ENCODE measurements at places on chromosomes 11 and 22. TPM values are rescaled to one million over a fixed set of nuclear protein-coding genes. Genes with fewer than 3 reads are reported as not detected.

- no peaks in the 10 kb centered on the region for H3K36me3 ChIP-seq
- peak; percentile 33 for DNase-seq
- no peak overlapping the region for H3K4me3 ChIP-seq
- H3K27me3 ChIP-seq: no peaks in the 10 kb centered on the region
- H3K27ac ChIP-seq: no peak overlapping the region
Observed at GRCh38 chr11:2256293-2256913, 14.0 kb downstream of the ASCL2 start.

MLC1 gene
- total RNA-seq: 1.6 TPM

OR52E8 gene
- total RNA-seq: not detected

CD3E gene
- total RNA-seq: 3.9 TPM

- peaks cover 88% of the 10 kb centered on the region for H3K4me1 ChIP-seq
- DNase-seq: peak; percentile 71
- no peak overlapping the region for H3K4me3 ChIP-seq
- H3K36me3 ChIP-seq: peaks cover 91% of the 10 kb centered on the region
- no peaks in the 10 kb centered on the region for H3K27me3 ChIP-seq
- H3K27ac ChIP-seq: peak overlapping the region; percentile 37
Observed at GRCh38 chr11:1755692-1756561, 5.5 kb upstream of the IFITM10 start.

GRCh38 chr11:12845163-12845562, 164.0 kb upstream of the RASSF10 start:
- no peaks in the 10 kb centered on the region for H3K27me3 ChIP-seq
- H3K4me1 ChIP-seq: peaks cover 36% of the 10 kb centered on the region
- no peak overlapping the region for H3K27ac ChIP-seq
- no peak overlapping the region for H3K4me3 ChIP-seq

APOA5 gene
- total RNA-seq: not detected

- H3K4me1 ChIP-seq: peaks cover 9% of the 10 kb centered on the region
- H3K4me3 ChIP-seq: peak overlapping the region; percentile 3
- H3K27me3 ChIP-seq: no peaks in the 10 kb centered on the region
- peak overlapping the region; percentile 89 for H3K27ac ChIP-seq
- DNase-seq: peak; percentile 62
- H3K36me3 ChIP-seq: no peaks in the 10 kb centered on the region
Observed at GRCh38 chr11:77411137-77411707, 62.7 kb downstream of the PAK1 start.

DNA sequence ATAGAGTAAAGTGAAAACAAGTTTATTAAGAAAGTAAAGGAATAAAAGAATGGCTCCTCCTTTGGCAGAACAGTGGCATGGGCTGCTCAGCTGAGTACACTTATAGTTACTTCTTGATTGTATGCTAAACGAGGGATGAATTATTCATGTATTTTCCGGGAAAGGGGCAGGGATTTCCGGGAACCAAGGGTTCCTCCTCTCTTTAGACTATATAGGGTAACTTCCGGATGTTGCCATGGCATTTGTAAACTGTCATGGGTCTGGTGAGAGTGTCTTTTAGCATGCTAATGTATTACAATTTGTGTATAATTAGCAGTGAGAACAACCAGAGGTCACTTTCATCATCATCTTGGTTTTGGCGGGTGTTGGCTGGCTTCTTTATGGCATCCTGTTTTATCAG, 23.5 kb upstream of the SPTY2D1 start:
- H3K36me3 ChIP-seq: no peaks in the 10 kb centered on the region
- H3K27ac ChIP-seq: no peak overlapping the region
- no peak overlapping the region for H3K4me3 ChIP-seq
- DNase-seq: no peak
- no peaks in the 10 kb centered on the region for H3K4me1 ChIP-seq
- H3K27me3 ChIP-seq: no peaks in the 10 kb centered on the region

SERPIND1 gene
- not detected for total RNA-seq

DNA sequence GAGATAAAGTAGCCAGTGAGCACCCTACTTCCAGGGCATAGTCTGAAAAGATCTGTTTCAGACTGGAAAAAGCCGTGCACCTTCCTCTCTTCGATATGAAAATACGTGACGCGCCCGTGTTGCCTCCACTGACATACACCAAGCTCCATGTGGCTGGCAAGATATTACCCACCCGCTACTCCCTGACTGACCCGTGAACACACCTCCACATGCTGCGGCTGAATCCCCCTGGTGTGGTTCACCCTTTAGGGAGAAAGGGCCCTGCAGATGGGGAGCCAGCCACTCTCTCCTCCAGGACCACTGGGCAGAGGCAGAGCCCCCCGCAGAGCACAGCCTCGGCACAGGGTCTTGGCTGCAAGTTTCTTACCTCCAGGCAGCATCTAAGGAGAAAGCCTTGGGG, 245.0 kb downstream of the BRD1 start:
- no peak overlapping the region for H3K27ac ChIP-seq
- DNase-seq: peak; percentile 34
- no peaks in the 10 kb centered on the region for H3K36me3 ChIP-seq
- no peaks in the 10 kb centered on the region for H3K4me1 ChIP-seq
- no peaks in the 10 kb centered on the region for H3K27me3 ChIP-seq
- H3K4me3 ChIP-seq: no peak overlapping the region

DNA sequence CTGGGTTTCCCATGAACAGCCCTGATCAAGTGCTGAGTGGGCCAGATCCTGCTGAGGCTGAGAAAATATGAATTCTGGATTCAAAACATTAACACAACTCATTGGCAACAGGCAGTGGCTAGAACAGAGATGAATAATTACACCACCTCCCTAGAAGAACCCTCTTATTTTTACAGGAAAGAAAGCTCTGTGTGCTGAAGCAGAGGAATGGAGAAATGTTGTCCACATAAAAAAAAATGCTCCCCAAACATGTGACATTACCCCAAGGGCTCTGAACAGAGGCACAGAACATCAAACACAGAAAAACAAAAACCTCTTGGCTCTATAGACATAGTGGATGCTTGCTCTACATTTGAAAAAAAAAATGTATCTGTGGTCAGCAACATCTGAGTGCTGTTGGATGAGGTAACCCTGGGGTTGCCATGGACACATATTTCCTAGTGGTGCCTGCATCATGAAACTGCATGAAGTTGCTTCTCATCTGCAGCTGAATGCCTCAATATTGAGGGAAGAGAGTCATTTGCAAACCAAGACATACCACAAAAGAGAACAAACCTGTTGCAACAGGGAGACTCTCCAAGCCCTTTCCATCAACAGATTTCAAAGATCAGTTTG, 98.8 kb downstream of the SNX19 start:
- no peaks in the 10 kb centered on the region for H3K27me3 ChIP-seq
- H3K27ac ChIP-seq: no peak overlapping the region
- H3K36me3 ChIP-seq: no peaks in the 10 kb centered on the region
- DNase-seq: no peak

GRCh38 chr11:7484131-7484530, 1.2 kb upstream of the OLFML1 start:
- H3K4me3 ChIP-seq: no peak overlapping the region
- H3K36me3 ChIP-seq: no peaks in the 10 kb centered on the region
- no peak for DNase-seq
- H3K27ac ChIP-seq: peak overlapping the region; percentile 19
- no peaks in the 10 kb centered on the region for H3K27me3 ChIP-seq
- no peaks in the 10 kb centered on the region for H3K4me1 ChIP-seq

DNA sequence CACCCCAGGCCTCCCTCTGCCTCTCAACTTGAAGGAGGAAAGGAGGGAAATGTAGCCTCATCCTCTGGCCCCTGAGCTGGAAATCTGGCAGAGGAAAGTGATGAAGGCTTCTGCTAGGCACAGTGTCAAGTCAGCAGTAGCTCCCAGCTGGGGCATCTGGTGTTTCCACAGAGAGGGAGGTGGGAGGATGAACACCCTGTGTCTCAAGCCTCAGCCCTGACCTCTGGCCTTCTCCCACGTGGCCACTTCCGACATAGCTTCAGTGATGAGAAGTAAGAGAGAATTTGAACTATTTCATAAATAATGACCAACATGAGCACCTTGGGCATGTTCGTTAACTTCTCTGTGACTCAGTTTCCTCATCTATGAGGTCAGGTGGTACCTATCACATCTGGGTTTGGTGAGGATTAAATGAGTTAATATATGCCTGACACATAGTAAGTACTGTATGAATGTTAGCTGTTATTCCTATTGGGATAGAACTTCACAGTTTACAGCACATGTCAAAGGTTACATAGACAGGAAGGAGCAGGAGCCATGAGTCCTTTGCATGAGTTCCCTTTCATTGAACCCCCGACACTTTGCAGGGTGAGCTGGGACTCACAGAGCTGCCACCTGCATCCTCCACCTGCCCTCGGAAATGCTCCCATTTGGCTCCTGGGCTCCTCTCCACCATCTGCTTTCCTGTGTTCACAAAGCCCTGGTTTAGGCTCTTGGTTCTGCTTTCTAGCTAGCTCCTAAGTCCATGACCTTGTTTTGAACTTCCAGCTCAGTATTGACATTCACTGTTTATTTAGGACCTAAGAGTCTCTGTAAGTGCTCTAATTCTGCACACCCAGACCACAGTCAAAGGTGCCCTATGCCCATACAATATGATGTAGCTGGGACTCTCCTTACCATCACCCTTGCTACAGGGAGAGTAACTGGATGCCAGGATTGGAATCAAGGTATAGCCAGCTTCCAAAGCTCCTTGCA, 61.7 kb downstream of the CSNK2A3 start:
- H3K27ac ChIP-seq: no peak overlapping the region
- H3K27me3 ChIP-seq: no peaks in the 10 kb centered on the region
- DNase-seq: no peak
- no peaks in the 10 kb centered on the region for H3K36me3 ChIP-seq
- H3K4me3 ChIP-seq: no peak overlapping the region

- DNase-seq: peak; percentile 81
- H3K36me3 ChIP-seq: peaks cover 84% of the 10 kb centered on the region
- H3K4me1 ChIP-seq: peaks cover 75% of the 10 kb centered on the region
Observed at GRCh38 chr11:65646288-65646957, 8.5 kb downstream of the SIPA1 start.

GRCh38 chr11:28490773-28491382, 382.7 kb downstream of the METTL15 start:
- no peak for DNase-seq
- no peaks in the 10 kb centered on the region for H3K36me3 ChIP-seq

GRCh38 chr11:14500181-14500651, 605 bp upstream of the COPB1 start:
- H3K27me3 ChIP-seq: no peaks in the 10 kb centered on the region
- DNase-seq: no peak
- H3K4me3 ChIP-seq: peak overlapping the region; percentile 90
- peaks cover 14% of the 10 kb centered on the region for H3K4me1 ChIP-seq
- peak overlapping the region; percentile 97 for H3K27ac ChIP-seq

GRCh38 chr11:86671531-86672006, 847 bp downstream of the ME3 start:
- peaks cover 21% of the 10 kb centered on the region for H3K4me1 ChIP-seq
- no peaks in the 10 kb centered on the region for H3K27me3 ChIP-seq
- DNase-seq: peak; percentile 56

- peaks cover 3% of the 10 kb centered on the region for H3K4me1 ChIP-seq
- no peaks in the 10 kb centered on the region for H3K27me3 ChIP-seq
- no peak overlapping the region for H3K4me3 ChIP-seq
- no peak overlapping the region for H3K27ac ChIP-seq
- DNase-seq: no peak
Observed at GRCh38 chr11:61413496-61413895, 16.3 kb downstream of the CPSF7 start.

GRCh38 chr11:96227244-96227643, 115.8 kb downstream of the MAML2 start:
- no peaks in the 10 kb centered on the region for H3K36me3 ChIP-seq
- H3K27me3 ChIP-seq: no peaks in the 10 kb centered on the region
- peak overlapping the region; percentile 5 for H3K27ac ChIP-seq
- DNase-seq: no peak

DNA sequence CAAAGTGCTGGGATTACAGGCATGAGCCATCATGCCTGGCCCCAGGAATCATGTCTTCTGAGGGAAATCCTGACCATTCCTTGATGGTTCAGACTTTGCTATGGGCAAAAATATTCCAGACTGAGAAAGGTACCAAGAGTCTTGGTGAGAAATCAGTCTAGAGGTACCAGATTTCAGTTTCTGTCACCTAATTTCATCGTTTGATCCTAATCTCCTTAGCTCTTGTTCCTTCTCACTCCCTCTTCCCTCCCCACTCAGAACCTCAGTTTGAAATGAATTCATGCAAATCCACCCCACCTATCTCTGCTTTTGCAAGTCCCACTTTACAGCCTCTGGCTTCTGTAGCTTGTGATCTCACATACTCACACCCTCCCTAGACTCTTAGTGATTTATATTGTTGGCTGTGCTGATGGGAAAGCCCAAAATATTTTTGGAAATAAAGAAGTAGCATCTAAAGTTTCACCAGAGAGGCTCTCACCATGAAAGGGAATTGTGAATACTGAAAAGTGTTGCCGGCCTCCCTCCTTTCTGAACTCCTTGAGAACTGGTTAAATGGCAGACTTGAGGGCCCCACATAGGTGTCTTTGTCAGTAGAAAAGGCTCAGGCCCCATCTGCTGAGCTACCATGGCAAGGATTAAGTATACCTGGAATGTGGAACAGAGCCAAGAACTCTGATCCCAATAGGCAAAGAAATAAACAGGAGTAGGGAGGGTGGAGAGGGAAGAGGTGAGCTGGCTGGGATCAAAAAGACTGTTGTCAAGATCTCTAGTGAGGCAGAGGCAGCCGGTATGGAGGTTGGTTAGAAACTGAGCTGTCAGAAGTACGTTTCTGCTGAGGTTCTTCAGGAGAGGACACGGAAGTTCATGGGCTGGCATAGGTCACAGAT, 190.5 kb upstream of the MTMR2 start:
- peak overlapping the region; percentile 51 for H3K27ac ChIP-seq
- no peaks in the 10 kb centered on the region for H3K4me1 ChIP-seq
- H3K36me3 ChIP-seq: no peaks in the 10 kb centered on the region
- H3K4me3 ChIP-seq: no peak overlapping the region
- DNase-seq: no peak

DNA sequence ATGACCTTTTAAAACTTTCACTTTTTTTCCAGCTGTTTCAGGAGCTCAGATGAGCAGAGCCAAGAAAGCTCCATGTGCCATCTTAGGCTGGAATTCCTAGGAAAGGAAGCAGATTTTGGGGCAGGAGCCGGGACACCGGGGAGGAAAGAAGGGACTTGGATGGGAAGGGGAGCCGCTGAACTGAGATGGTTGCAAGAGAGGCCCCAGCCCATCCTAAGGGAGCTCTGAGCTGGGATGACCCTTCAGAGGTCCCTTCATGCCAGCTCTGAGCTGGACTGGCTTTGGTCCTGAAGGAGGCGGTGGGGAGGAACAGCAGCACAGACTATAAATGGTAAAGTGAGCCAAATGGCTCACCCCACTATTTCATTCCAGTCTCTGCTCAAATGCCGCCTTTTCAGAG, 55.2 kb upstream of the SLC22A12 start:
- no peak for DNase-seq
- H3K4me3 ChIP-seq: no peak overlapping the region
- H3K36me3 ChIP-seq: no peaks in the 10 kb centered on the region
- no peak overlapping the region for H3K27ac ChIP-seq

- no peak for DNase-seq
- no peaks in the 10 kb centered on the region for H3K36me3 ChIP-seq
- H3K4me1 ChIP-seq: no peaks in the 10 kb centered on the region
- no peaks in the 10 kb centered on the region for H3K27me3 ChIP-seq
- H3K4me3 ChIP-seq: no peak overlapping the region
Observed at GRCh38 chr11:31956310-31956709, 134.6 kb upstream of the RCN1 start.

NCF4 gene
- total RNA-seq: 72.5 TPM

VSIG10L2 gene
- total RNA-seq: 0.13 TPM

GRCh38 chr22:37232140-37232998, 11.7 kb downstream of the RAC2 start:
- H3K27me3 ChIP-seq: no peaks in the 10 kb centered on the region
- no peak overlapping the region for H3K4me3 ChIP-seq
- H3K4me1 ChIP-seq: peaks cover 29% of the 10 kb centered on the region
- DNase-seq: no peak
- peak overlapping the region; percentile 88 for H3K27ac ChIP-seq

- H3K27me3 ChIP-seq: no peaks in the 10 kb centered on the region
- no peak overlapping the region for H3K27ac ChIP-seq
- H3K4me1 ChIP-seq: peaks cover 20% of the 10 kb centered on the region
- peak; percentile 68 for DNase-seq
Observed at GRCh38 chr11:3129591-3130268, 35.4 kb downstream of the OSBPL5 start.
